Left forelimb (tissue), 1 donor: ENCODE measurements at places on chromosomes 7 and 10.

DNA sequence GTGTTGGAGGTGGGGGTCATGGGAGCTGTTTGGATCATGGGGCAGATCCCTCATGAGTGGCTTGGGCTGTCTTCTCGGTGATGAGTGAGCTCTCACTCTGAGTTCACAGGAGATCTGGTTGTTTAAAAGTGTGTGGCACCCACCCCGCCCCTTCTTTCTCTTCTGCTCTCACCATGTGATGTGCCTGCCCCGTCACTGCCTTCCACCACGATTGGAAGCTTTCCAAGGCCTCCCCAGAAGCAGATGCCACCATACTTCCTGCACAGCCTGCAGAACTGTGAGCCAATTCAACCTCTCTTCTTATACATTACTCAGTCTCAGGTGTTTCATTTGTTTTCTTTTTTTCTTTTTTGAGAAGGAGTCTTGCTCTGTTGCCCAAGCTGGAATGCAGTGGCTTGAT lies 170.0 kb downstream of the PTPN20 start:
- DNase-seq, result no peak

- no peak for DNase-seq
Measured at GRCh38 chr7:134317434-134317833, 704 bp upstream of the SLC35B4 start.

DNA sequence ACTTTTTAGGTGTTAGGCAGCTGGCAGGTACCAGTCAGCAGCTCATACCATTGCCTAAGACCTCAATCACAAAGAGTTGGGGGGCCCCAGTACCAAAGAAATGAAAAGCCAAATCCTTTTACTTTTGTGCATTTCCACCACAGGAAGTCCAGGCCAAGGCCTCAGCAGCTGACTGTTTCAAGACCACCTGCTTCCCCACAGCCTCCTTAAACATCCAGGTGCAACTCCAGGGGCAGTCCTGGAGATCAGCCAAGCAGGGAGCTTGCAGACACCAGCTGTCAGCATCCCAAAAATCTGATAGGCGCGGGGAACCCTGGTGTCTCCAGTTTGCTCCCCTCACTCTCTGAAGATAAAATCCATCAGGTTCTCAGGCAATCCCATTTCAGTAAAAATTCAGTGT lies 91.5 kb upstream of the EFCAB10 start:
- no peak for DNase-seq

DNA sequence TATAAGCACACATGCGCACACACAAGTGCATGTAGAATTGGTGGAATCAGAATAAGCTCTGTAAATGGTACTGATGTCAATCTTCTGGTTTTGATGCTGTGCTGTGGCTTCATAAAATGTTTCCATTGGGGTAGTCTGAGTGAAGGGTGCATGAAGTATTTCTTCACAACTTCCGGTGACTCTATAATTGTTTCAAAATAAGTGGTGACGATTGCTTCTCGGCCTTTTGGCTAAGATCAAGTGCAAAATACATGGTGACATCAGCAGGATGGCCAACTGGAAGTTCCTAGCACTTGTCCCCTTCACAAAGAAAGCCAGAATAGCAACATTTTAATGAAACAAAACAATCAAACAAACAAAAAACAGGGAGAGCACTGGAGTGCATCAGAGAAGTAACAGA lies 41.6 kb upstream of the CAMK2B start:
- no peak for DNase-seq
